ENCODE measurements at places on chromosomes 6 and 20. TPM values are rescaled to one million over a fixed set of nuclear protein-coding genes. Genes with fewer than 3 reads are reported as not detected.
A peak's percentile ranks its signal among the peaks of the same experiment; 100 is the strongest.

Gene LAMA2
- total RNA-seq: 1.9 TPM

Gene RFX6
- total RNA-seq: not detected

Gene HLA-DOA
- total RNA-seq: not detected

Gene HEY2
- 43.0 TPM for total RNA-seq

Gene ARFGEF3
- 2.7 TPM for total RNA-seq

Gene COL9A3
- total RNA-seq: 11.3 TPM

- DNase-seq: peak; percentile 58
- H3K36me3 ChIP-seq: no peaks in the 10 kb centered on the region
- H3K4me1 ChIP-seq: peaks cover 4% of the 10 kb centered on the region
- H3K27ac ChIP-seq: no peak overlapping the region
- peaks cover 10% of the 10 kb centered on the region for H3K27me3 ChIP-seq
Observed at GRCh38 chr20:50359607-50360217, 150.5 kb upstream of the PTPN1 start.

- H3K27ac ChIP-seq: no peak overlapping the region
- H3K36me3 ChIP-seq: no peaks in the 10 kb centered on the region
- no peak for DNase-seq
- no peaks in the 10 kb centered on the region for H3K4me1 ChIP-seq
Observed at GRCh38 chr6:170259278-170259677, 31.6 kb downstream of the DLL1 start.

DNA sequence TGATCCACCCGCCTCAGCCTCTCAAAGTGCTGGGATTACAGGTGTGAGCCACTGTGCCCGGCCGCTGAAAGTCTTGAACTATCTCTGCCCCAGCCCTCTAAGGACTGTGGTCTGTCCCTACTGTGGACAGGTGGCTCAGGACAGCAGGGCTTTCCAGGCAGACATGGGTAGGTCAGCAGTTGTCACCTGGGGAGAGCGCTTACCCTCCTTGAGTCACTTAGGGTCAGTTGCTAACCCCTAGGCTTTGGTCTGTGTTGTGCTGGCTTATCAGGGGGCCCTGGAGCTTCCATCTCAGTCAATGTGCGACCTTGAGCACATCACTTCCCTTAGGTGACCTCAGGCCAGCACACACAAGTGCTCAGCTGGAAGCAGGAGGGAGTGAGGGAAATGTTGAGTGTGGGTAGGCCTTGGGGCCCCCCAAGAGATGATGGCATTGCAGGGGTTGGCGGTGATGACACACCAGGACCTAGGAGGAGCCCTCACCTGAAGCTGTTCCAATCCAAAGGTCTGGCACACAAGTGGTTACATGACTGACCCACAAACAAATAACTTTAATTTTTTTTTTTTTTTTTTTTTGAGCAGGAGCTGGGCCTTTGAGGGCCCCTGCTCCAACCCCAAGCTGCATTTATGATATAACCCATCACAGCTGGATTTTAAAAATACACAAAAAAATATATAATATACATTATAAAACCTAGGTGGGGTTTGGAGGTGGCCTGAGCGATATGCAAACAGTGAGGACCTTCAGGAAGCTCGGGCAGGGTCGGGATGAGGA, 5.1 kb downstream of the RPL10A start:
- H3K4me1 ChIP-seq: peaks cover 33% of the 10 kb centered on the region
- H3K27me3 ChIP-seq: no peaks in the 10 kb centered on the region
- H3K4me3 ChIP-seq: no peak overlapping the region
- DNase-seq: no peak
- peak overlapping the region; percentile 83 for H3K27ac ChIP-seq

DNA sequence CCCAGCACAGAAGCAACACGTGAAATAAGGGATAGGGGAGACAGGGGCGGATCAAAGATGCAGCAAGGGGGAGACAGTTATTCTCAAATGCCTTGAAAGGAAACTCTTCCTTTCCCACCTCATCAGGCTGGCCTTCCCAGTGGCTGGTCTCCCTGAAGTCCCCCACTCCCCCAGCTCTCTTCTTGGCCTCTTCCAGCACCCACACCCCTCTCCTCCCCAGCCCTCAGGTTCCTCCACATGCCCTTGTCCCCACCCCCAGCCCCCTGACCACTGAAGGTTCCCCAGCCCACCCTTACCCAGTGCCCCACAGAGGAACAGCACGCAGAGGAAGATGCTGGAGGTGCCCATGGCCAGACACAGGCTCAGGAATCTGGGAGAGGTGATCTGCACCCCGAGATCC, 1.7 kb upstream of the LY6G6D start:
- H3K4me1 ChIP-seq: no peaks in the 10 kb centered on the region
- no peaks in the 10 kb centered on the region for H3K36me3 ChIP-seq
- no peak for DNase-seq
- no peak overlapping the region for H3K4me3 ChIP-seq
- no peak overlapping the region for H3K27ac ChIP-seq

- peak; percentile 94 for DNase-seq
- peak overlapping the region; percentile 64 for H3K4me3 ChIP-seq
- H3K36me3 ChIP-seq: no peaks in the 10 kb centered on the region
- peak overlapping the region; percentile 98 for H3K27ac ChIP-seq
- H3K27me3 ChIP-seq: no peaks in the 10 kb centered on the region
Observed at GRCh38 chr6:37102299-37103168, 67.4 kb upstream of the PIM1 start.

Data from chondrocyte (in vitro differentiated cells).